ENCODE measurements at places on chromosomes 3 and 15. TPM values are rescaled to one million over a fixed set of nuclear protein-coding genes. Genes with fewer than 3 reads are reported as not detected.

The LMAN1L gene
- not detected for total RNA-seq

The POPDC2 gene
- total RNA-seq, result 5.9 TPM

The ERICH6 gene
- total RNA-seq, result not detected

The FAM3D gene
- 47.0 TPM for total RNA-seq

The MELTF gene
- 143 TPM for total RNA-seq

The C2CD4B gene
- 3.0 TPM for total RNA-seq

The TMEM207 gene
- not detected for total RNA-seq

The OR5K1 gene
- total RNA-seq, result not detected

All from Peyer's patch (tissue), 4 donors.